Dermis microvascular lymphatic vessel endothelial cell (primary cell): ENCODE measurements at places on chromosomes 3 and 15. TPM values are rescaled to one million over a fixed set of nuclear protein-coding genes. Genes with fewer than 3 reads are reported as not detected.

- no peak for DNase-seq
Observed at GRCh38 chr3:90132197-90132596, 1024.8 kb downstream of the EPHA3 start.

DNA sequence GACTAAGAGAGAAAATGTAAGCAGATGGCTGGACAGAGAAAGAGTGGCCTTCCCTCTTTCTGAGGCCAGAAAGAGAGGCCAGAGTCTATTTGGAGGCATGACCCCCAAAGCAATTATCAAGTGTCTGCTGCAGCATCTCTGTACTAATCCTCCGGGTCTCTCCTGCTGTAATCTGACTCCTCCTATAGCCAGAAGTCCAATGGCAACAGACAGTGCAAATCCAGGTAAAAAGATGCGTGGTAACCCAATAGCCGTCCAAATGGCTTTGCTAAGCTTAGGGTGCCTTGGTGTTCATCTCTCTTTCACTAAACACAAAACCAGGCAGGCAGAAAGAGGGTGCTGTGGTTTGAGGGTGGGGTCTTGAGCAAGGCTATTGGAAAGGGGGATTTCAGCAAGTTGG lies 91.6 kb downstream of the ADCY5 start:
- no peak for DNase-seq

GRCh38 chr3:59821274-59821673 lies 771.4 kb upstream of the CFAP20DC start:
- no peak for DNase-seq

DNA sequence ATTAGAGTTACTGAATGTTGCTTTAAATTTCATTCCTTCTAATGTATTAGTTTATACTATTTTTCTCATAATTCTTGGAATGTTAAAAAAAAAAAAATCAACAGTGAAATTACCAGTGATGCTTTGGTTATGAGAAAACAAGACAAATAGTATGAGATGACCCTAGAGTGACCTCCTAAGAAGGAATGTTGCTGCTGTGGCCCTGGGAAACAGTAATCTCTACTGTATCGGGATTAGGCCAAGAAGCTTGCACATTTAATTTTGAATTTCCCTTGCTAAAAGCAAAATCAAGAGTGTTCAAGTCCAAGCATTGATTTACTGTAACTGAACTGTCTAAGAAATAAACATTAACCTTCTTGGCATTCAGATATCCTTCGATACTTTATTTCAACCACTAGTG lies 18.1 kb downstream of the TOPBP1 start:
- DNase-seq, result no peak

Gene RNU5B-1
- total RNA-seq, result not detected in 2 replicates
